ENCODE measurements at places on chromosomes 12 and 14.

- no peak for DNase-seq
These were observed 180.5 kb downstream of the CAND1 start for GRCh38 chr12:67449591-67450052.

DNA sequence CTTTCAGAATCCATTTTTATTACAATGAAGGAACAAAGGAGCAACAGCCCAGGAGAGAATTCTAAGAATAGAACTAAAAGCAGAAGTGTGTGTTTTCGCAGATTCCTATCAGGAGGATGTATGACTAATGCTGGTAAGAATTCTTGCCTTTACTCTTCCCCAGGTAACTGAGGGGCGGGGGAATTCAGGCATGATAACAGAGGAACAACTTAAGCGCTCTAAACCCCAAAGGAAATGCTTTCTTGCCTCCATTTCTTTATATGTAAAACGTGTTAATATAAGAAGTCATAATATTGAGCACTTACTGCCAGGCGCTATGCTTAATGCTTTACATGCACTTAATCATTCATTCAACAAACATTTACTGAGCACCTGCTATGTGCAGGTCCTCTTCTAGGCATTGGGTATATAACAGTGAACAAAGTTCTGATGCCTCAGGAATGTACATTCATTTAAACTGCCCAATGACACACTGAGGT lies 4.5 kb downstream of the HCAR1 start:
- DNase-seq: peak; percentile 73

- DNase-seq: no peak
These were observed 204.5 kb downstream of the SLC15A4 start for GRCh38 chr12:128619263-128619662.

- DNase-seq: no peak
These were observed 25.0 kb downstream of the PDZRN4 start for GRCh38 chr12:41213107-41213506.

GRCh38 chr12:44720265-44720664 lies 155.8 kb downstream of the NELL2 start:
- DNase-seq: no peak

- DNase-seq: no peak
These were observed 60.1 kb upstream of the RFX4 start for GRCh38 chr12:106522708-106523107.

GRCh38 chr14:91223028-91223783 lies 21.3 kb downstream of the GPR68 start:
- DNase-seq: no peak

DNA sequence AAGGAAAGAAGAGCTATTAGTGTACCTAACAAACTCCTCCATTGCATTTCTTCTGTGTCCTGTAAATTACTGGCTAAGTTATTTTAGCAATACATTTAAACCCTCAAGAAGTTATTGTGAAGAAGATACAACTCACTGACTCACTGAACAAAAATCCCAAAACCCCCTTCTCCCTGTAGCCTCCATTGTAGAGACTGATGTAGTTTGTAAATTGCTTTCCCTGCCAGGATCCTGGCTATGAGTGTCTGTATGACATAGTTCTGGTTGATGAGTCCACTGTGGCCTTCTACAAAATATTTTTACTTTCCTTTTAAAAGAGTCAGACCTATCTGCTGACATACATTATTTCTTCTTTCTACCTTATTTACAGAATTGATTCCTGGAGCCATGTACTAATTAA lies 155.6 kb downstream of the SLC6A15 start:
- no peak for DNase-seq

DNA sequence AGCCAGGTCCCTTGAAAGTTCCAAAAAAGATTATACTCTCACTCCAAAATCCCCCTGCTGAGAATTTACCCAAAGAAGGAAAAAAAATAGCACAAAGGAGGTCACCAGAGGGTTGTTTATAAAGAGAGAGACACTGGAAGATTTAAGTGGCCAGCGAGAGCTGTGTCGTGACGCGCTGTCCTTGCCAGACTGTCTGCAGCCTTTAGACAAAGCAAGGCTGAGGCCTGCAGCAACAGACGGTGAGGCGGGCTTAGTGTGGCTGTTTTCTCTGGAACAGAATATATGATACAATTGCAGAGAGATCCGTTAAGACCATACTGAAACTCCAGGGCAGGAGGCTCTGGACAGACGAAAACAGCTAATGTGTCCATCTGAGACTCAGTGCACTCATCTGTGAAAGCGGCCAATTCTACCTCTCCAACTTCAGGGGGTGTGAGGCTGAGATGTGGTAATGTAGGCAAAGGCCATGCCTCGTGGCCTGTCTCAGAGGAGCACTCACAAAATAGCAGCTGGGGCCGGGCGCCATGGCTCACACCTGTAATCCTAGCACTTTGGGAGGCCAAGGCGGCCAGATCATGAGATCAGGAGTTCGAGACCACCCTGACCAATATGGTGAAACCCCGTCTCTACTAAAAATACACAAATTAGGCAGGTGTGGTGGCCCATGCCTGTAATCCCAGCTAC lies 36.2 kb downstream of the ANAPC7 start:
- DNase-seq: no peak

- no peak for DNase-seq
These were observed 160.8 kb downstream of the GXYLT1 start for GRCh38 chr12:41983856-41984255.

DNA sequence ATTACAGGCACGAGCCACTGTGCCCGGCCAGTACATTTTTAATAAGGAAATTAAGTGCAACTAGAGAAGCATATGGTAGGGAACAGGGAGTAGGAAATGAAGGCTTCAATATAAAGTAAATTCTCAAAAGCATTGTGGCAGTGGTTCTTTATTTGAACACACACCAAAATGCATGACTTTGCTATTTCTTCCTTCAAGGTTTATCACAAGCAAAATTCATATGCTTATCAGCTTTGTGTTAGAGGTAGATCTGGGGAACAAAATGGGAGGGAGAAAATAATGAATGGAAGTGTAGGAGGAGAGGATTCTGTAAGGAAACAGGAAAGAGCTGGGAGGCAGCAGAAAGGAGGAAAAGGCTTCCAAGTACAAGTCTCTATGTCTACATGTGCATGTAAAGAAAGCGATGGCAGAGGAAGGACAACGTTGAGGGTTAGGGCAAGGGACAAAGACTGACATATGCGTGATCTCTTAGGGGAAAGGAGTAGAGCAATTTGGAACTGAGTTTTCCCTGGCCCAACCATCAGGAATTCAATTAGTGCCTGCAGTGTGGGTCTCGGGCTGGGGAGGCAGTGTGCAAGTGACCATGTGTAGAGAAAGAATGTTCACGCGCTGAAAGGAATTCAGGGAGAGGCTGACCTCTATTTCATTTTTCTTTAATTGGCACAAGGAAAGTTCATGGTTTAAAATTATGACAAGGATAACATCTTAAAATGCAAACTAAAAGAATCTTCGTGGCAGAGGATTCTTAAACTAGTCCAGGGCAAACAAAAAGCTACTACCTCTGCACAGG lies 22.9 kb upstream of the RASSF8 start:
- DNase-seq: no peak

GRCh38 chr12:106039242-106039641 lies 99.5 kb downstream of the NUAK1 start:
- no peak for DNase-seq

- DNase-seq: no peak
These were observed 123.8 kb downstream of the GRIP1 start for GRCh38 chr12:66555113-66555512.

DNA sequence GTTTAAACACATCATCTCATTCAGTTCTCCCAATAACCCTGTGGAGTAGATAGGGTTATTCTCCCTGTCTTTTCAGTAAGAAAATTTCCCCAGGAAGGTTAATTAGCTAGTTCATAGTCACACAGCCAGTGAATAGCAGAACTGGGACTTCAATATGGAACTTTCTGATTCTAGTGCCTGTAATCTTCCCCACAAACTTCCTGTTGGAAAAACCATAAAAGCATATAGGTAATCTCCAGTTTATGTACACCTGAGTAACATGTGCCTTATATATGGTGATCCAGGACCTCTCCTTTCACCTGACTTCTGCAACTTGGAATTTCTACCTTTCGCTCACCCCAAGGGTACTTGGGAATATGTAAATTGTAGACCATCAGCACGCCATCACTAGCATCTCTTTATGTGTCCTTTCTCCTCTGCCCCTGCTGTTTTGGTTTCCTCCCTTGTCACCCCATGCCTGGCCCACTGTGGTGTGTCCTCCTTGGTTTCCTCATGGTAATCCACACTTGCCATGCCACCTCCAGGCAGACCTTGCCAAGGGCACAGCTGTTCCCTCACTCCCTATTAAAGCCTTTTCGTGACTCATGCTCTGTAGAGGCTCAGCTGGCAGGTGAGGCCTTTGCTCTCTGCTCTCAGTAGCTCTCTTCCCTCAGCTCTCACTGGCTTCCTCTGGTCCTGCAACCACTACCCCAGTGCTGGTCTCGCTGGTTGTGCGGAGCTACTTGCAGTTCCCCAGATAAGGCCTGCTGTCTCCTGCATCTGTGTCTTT lies 16.7 kb downstream of the TBC1D30 start:
- no peak for DNase-seq

- DNase-seq: no peak
These were observed 267 bp downstream of the CFAP251 start for GRCh38 chr12:121918679-121919038.

DNA sequence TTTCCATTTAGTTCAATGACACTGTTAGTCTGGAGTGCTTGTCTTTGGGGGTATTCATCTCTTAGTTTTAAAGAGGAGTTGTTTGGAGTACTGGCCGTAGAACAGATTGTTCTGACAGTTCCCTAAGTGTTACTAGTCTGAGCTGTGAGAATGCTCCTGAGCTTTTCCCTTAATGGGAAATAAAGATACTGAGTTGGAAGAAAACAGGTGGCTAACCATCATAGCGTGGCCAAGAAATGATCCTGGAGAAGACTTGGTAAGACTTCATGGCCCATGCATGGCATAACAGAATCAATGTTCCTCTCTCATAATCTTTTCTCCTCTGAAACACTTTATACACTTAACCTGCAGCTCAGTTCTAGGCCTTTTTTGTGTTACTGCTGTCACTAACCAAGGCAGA lies 6.2 kb downstream of the CALM1 start:
- no peak for DNase-seq

All from GF-D8 (cell line).